ENCODE measurements at places on chromosomes 1 and 21.

DNA sequence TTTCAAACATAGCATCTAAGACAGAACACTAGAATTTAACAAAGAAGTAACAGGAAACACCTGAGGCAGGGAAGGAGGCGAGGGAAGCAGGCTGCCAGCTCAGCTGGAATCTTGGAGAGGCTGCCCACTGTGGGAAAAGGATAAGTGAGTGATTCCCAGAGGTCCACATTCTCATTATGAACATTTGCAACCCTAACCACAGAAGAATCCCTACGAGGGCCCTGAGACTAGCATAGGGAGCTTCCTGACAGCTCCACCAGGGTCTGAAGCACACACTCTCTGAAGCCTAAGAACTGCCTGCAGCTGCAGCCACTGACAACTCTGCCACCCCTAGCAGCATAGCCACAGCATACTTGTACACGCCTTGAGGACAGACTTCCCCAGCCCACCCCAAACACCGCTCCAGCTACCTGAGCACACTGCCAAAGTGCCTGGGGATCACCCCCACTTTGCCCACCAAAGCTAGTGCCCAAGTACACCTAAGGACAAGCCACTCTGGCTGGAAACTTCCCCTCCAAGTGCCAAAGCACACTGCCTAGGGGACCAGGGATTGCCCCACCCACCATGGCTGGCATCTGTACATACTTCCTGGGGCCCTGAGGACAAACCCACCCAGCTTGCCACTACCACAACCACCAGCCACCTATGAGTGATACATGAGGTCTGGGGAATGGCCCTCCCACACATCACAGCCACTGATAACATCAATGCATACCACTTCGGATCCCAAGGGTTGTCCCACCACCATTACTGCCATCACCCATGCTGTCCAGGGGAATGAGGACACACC lies 76.6 kb upstream of the GUCA2A start:
- no peak for DNase-seq

GRCh38 chr1:119312500-119312899 lies 56.1 kb upstream of the HAO2 start:
- DNase-seq: no peak

DNA sequence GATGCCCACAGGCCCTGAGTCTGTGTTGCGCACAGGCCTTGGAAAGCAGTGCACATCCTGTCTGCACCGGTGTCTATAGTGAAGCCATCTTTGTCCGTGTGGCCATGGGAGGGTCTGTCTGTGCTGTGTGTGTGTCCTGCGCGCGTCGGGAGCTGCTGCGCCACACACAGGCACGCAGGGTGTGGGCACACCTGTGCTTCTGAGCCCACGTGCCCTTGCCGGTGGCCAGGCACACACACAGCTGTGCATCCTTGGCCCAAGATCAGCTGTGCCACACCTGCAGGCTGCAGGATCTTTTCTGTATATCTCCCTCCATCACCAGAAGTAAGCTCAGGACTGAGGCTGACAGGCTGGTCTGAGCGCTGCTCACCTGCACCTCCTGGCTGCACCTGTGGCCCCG lies 3.2 kb upstream of the SAMD11 start:
- no peak for DNase-seq

DNA sequence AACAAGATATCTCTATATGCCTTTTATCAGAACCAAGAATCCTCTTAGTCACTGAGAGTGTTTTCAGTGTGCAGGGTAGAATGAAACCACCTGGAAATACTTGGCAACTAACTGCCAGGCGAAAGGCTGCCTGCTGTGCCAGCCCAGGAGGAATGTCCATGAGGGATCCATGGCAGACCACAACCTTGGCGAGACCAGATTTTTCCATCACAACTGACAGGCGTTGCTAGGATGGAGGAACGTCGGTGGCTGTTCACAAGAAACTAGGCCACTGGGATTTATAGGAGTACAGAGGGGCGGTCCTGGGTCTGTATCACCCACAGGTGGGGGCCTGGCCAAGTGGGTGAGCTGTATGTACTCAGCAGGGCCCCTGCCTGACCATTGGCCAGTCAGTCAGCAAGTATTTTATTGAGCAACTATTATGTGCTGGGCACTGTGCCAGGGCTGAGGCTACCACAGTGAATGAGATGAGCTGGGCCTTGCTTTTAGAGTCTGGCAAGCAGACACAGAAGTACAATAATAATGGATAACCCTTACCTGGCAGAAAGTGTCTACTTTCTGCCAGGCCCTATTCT lies 199.4 kb downstream of the FOXD2 start:
- no peak for DNase-seq

DNA sequence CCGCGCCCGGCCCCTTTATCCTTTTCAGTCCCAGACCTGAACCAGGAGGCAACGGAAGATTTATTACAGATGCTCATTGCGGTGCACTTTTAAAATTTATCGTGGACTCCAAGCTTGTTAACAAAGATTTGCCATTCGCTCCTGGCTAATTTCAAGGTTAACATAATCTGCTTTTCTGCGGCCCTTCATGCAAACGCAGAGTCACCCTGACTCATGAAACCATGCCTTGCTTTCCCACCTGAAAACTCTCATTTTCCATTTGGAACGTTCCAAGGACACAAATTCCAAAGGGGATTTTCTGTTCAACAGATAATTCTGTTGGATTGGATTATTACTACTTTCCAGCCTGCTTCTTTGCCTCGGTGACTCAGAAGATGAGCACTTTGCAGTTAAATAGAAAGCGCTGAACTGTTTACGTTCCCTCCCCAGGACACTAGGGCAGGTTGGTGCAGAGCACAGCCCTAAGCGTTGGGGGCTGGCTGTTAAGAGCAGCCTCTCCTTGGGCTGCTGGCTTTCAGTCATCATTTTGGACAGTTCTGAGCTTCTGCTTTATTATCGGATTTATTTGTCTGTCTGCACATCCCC lies 51.1 kb downstream of the CD247 start:
- no peak for DNase-seq

DNA sequence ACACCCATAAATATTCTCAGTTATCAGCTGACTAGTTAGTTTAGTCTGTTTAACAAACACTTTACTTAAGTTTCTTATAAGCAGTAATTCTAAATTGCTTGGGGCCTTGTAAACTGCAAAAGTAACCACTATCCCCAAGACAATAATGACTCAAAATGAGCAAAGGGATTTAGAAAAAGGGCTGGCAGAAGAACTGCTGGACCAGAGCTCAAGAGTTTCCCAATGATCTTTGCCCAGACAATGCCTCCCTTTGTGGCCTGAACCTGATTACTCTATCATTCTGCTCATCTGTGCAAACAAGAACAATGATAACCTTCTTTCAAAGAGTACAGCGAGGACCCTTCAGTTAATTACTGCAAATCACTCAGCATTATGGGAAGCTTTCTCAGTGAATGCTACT lies 123.5 kb downstream of the TIAM1 start:
- no peak for DNase-seq

DNA sequence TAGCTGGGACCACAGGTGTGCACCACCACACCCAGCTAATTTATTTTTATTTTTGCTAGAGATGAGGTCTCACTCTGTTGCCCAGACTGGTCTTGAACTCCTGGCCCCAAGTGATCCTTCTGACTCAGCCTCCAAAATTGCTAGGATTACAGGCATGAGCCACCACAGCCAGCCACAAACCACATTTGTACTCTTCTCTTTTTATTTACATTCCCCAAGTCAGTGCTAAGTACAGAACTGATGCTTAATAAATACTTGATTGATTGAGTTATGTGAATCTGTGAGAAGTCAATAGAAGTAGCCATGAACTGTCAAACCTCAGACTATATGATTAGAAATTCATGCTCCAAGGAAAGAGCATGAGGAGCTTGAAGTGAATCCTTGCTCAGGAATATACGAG lies 48.5 kb upstream of the S1PR1 start:
- no peak for DNase-seq

DNA sequence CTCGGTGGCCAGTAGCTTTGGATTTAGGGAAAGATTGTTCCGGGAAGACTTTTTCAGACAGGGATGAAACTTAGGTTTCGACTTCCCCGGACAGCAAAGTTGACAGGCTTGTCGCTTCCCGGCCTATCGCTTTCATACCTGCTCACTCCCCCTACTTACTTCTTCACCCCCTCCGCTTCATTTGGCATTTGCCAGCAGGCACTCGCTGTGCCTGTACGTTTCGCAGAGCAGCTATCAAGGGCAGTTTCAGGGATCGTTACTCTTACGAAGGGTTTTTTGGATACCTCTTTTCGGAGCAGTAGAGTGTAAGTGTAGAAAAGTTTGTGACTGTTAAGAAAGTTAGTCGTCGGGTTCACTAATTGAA lies 393 bp downstream of the BLZF1 start:
- DNase-seq: no peak

- no peak for DNase-seq
Measured at GRCh38 chr1:189141056-189141455, 1336.6 kb downstream of the BRINP3 start.

GRCh38 chr1:201020721-201021629 lies 2.5 kb downstream of the KIF21B start:
- no peak for DNase-seq

All from H54 (cell line).